ENCODE measurements at places on chromosomes 6 and 20.

GRCh38 chr6:132746048-132746447 lies 11.7 kb downstream of the VNN2 start:
- no peak for DNase-seq

- no peak for DNase-seq
Observed at GRCh38 chr6:11815231-11815630, 36.6 kb upstream of the ADTRP start.

DNA sequence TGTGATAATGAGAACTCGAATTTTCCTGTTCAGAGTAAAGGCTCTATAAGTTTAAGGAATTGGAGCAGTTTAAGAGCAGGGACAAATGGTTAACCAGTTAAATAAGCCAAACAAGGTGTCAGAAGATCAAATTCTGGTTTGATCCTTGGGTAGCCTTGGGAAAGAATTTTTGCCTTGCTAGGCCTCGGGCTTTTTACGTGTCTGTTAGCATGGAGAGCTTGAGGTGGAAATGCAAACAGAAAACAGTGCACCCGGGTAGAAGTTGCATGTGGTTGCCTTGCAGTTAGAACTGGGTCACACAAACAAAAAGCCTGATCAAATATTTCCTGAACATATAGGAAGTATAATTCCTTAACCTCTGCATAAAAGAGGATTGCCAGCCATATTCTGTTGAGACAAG lies 58.3 kb downstream of the RIN2 start:
- no peak for DNase-seq

GRCh38 chr20:4782378-4782772 lies 60.7 kb downstream of the PRND start:
- DNase-seq: no peak

- no peak for DNase-seq
Observed at GRCh38 chr6:116106146-116106545, 5.5 kb downstream of the NT5DC1 start.

- no peak for DNase-seq
Observed at GRCh38 chr6:21133901-21134300, 459.6 kb upstream of the SOX4 start.

DNA sequence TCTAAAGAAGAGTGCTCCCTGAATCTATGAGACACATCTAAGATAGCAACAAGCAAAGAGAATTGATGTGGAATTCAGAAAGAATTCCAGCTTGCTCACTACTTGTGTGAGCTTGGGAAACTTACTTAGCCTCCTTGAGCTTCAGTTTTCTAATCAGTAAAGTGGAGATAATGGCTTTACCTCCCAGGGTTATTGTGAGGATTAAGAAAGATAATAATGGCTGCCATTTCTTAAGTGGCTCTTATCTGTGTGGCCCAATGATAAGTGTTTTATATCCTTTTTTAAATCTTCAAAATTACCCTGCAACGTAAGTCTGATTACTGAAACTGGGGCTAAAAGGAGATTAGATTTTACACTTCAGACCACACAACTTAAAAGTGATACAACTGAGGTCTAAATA lies 418.5 kb downstream of the LMBRD1 start:
- no peak for DNase-seq

DNA sequence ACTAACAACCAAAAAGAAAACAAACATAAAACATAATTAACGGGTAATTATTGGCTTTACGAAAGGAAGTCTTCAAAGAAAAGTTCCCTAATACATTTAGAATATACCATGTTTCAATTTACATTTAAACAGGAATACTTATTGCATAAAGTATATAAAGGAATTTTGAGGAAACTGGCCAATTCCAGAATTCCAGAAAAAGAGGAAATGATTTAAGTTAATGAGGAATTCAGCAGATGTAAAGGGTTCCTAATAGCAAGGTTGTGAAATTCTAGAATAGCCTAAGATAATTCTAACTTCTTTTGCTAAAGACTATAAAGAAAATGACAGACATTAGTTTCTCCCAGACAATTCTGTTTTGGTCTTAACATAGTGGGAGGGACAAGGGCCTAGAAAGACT lies 35.0 kb downstream of the DTNBP1 start:
- no peak for DNase-seq

- no peak for DNase-seq
Observed at GRCh38 chr6:159969204-159969912, 476 bp downstream of the IGF2R start.

GRCh38 chr6:76764057-76764456 lies 691.6 kb upstream of the IMPG1 start:
- no peak for DNase-seq

- DNase-seq: no peak
Observed at GRCh38 chr6:87289571-87289970, 32.8 kb upstream of the SMIM8 start.

DNA sequence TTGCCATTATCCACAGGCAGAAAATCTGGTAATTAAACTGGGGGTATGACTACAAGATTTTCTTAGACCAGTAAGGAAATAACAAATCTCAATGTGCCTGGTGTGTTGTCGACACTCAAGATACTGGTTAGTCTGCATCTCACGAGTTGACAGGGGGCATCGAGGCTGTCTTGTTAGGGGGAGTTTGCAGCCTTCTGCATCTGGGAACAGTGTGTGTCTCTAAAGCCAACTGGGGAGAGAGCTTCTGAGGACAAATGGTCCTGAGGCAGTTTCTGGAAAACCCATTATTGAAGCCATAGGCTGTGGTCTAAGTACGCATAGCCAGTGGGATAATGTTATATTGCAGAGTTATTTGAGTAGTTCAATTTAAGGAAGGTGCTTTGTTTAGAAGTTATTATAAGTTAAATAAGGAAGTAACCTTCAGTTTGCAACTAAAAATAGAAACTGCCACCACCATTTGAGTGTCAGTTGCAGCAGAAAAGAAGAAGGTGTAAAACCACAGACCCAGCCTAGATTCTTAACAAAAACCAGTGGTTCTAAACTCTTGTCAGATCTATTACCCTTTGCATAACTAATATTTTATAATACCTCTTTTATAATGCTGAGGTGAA lies 15.4 kb upstream of the MAPK13 start:
- DNase-seq: no peak

DNA sequence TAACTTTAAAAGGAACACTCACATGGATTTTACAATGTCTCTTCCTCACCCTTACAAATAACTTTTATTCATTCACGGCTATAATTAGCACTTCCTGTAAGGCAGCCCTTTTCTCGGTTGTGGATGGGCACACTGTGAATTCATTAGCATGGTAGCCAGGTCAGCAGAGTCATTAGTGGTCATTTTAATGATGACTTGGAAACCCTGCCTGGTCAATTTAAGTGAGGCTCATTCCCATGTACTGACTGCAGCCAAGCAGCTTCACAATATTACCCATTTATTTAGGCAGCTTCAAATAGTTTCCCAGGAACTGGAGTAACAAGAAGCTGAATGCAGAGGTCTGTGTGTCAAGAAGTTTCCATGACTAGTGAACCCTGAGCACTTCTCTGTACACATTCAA lies 248.8 kb downstream of the KHDC1L start:
- no peak for DNase-seq

DNA sequence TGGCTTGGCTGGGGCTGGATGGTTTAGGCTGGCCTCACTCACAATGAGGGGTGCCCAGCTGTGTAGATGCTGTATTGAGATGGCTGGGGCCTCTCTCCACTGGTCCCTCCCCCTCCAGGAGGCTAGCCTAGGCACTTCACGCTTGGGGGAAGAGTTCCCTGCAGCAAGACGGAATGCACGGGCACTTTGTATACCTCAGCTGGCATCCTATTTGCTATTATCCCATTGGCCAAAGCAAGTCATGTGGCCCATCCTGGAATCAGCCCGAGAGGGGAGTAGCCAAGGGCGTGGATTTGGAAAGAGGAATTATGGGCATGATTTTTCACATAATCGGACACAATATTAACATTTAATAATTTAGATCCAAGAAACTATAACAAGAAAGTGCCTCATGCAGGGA lies 64.3 kb downstream of the ISM1 start:
- DNase-seq: no peak

GRCh38 chr6:166032366-166033200 lies 135.1 kb downstream of the TBXT start:
- DNase-seq: no peak

DNA sequence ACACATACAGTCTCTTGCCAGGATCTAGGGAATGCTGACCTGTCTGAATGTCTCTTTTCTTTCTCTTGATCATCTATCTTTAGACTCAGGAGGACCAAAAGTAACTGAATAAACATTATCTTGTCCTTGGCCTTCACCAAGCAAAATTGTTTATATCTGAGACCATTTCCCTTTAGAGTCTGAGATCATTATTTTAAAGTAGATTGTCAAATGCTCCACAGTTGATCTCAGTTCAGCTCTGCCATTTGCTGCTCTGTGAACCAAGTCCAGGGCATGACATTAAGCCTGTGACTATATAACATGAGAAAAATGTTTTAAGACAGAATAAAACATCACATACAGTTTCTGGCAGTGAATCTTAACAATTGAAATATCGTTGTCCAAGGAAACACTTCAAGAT lies 148.3 kb upstream of the NRSN1 start:
- DNase-seq: no peak

- DNase-seq: no peak
Observed at GRCh38 chr20:40770564-40771307, 81.7 kb upstream of the MAFB start.

- DNase-seq: no peak
Observed at GRCh38 chr6:159416891-159417560, 247.8 kb downstream of the FNDC1 start.

DNA sequence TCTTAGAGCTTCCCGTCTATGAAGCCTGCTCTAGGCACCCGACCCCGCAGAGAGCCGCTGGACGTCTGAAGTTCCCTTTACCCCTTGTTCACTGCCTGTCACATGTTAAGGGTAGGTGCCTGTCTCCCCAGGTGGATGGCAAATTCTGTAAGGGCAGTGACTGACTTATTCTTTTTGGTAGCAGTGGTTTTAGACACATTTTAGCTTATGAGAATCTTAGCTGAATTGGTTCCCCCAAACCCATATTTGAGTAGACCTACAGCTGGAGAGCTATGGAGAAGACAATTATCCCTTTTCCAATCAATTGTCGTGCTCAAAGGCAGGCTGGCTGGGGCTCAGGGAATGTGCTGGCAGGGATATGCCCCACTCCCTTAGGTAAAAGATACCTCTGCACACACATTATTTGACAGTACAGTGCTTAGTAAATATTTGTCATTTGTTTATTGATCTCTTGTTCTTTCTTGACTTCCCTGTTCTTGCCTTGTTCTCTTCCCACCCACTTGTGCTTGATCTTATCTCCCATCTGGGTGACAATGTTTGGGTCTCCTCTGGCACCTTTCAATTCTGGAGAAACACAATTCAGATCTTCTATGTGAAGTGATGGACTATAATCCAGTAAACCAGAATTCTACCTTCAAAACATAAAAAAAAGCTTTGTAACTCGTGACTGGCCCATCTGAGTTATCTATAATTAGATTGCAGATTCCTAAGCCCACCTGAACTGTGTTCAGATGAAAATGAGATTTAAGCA lies 114.3 kb upstream of the SLC2A12 start:
- DNase-seq: no peak

GRCh38 chr6:128240024-128240428 lies 280.4 kb downstream of the PTPRK start:
- DNase-seq: no peak

DNA sequence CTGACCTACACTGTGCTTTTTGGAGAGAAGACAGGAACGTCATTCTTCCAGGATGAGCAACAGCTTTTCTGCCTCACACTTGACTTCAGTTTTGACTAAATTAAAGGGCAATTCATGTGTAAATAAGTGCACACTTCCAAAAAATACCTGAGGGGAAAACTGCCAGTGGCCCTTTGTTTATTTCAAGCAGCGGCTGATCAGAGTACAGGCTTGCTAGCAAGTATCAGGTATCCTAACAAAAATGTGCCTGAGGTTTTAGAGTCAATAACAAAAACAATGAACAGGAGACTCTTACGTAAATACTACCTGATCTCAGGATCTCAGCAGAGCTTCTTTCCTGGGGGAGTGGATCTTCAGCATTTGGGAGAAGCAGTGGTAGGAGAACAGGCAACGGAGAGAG lies 12.4 kb downstream of the LY86 start:
- DNase-seq: no peak

- no peak for DNase-seq
Observed at GRCh38 chr6:43310134-43310533, 1.5 kb upstream of the CRIP3 start.

DNA sequence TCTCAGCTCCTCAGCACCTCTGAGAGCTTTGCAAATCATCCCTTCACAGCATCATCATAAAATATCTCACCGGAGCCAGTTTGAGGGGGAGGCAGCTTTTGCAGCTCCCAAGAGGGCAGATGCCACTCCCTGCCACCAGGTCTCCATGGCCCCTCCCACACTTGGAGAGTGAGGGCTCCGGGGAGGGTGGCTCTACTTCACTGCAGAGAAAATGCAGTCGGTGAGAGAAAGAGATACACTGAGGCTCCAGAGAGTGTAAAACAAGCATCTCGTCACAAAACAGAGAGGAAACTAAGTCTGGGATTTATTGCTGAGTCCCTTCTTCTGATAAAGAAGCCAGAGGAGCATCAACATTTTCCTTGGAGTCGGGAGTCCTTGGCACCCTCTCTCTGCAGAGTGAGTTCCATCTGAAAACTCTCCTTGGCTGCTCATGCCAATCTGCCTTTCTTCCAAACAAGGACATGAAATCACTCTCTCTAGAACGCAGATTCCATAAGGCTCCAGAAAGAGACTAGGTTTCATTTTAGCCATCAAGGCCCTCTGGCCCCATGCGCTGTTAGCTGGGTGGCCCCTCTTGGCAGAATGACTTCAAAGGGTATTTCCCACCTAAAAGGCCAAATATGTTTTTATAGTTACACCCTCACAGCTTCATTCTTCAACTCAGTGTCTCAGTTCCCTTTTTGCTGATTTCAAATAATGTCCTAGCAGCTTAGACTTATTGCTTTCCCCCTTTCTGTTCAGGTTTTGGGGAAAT lies 70.6 kb upstream of the F13A1 start:
- DNase-seq: no peak

GRCh38 chr20:16760431-16761304 lies 12.5 kb downstream of the OTOR start:
- DNase-seq: no peak

DNA sequence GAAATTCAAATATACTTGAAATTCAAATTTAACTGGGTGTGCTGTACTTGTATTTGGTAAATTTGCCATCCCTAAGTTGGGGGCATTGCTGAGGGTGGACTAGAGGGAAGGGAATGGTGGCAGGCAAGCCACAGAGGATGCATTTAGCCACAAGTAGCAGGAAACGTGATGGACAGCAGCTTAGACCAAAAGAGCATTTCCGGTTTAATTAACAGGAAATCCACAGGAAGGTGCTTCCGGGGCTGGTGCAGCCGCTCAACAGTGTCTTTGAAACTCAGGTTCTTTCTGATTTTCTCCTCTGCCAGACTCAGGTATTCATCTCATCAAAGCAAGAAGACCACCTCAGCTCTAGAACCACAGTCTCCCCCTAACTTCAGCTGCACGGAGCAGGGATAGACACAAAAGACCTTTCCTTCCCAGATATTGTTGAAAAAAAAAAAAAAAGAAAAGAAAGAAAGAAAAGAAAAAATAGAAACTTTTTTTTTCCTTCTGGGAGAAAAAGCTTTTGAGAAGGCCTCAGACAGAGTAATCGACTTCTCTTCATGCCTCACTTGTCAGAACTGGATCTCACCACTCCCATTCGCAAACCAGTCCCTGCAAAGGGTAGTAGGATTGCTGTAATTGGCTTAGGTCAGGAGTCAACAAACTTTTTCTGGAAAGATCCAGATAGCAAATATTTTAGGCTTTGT lies 8.0 kb upstream of the BCAS1 start:
- peak; percentile 14 for DNase-seq

GRCh38 chr6:143708889-143709288 lies 31.1 kb downstream of the PHACTR2 start:
- DNase-seq: no peak

GRCh38 chr20:19257865-19258264 lies 45.4 kb downstream of the SLC24A3 start:
- DNase-seq: no peak

- no peak for DNase-seq
Observed at GRCh38 chr6:54040545-54040944, 70.7 kb upstream of the MLIP start.
